ENCODE measurements at places on chromosomes 2 and 18.

DNA sequence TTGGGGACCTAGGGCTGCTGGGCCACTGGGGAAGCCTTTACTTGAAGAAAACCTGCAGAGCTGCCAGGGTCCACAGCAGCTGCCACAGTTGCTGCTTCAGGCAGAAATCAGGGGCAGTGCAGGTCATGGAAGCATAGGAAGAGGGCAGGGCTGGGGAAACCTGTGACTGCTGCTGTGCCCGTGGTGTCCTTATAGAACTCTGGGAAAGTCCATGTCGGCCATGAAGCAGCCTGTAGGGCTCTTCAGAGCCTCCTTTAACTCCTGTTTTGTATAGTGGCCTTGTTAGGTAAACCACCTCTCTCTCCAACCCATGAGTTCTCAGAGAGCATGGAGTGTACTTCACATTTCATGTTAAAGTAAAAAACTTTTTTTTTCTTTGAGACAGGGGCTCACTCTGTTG is 62.1 kb downstream of the SMAD4 start:
- peak; percentile 23 for DNase-seq

DNA sequence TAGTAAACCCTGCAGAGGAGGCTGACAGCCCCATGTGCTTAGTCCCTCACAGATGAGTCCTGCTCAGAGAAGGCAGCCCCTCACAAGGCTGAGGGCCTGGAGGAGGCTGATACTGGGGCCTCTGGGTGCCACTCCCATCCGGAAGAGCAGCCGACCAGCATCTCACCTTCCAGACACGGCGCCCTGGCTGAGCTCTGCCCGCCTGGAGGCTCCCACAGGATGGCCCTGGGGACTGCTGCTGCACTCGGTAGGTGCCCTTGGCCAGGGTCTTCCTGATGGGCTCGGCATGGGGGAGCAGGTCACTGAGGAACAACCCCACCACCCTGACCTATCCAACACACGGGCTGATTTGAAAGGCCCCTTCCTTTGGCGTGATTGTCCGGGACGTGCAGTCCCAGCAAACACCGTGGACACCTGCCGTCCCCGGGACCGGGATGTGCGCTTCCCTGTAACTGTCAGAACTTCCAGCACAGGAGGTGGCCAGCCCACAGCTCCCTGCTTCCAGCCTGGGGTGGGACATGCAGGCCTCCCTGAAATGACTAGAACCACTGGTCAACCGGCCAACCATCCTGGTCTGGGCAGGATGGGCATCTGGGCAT is 38.6 kb downstream of the MLPH start:
- DNase-seq: no peak

GRCh38 chr2:11478899-11479605 is 13.1 kb upstream of the E2F6 start:
- DNase-seq: no peak

GRCh38 chr2:240131941-240132650 is 4.0 kb downstream of the COPS9 start:
- DNase-seq: no peak

DNA sequence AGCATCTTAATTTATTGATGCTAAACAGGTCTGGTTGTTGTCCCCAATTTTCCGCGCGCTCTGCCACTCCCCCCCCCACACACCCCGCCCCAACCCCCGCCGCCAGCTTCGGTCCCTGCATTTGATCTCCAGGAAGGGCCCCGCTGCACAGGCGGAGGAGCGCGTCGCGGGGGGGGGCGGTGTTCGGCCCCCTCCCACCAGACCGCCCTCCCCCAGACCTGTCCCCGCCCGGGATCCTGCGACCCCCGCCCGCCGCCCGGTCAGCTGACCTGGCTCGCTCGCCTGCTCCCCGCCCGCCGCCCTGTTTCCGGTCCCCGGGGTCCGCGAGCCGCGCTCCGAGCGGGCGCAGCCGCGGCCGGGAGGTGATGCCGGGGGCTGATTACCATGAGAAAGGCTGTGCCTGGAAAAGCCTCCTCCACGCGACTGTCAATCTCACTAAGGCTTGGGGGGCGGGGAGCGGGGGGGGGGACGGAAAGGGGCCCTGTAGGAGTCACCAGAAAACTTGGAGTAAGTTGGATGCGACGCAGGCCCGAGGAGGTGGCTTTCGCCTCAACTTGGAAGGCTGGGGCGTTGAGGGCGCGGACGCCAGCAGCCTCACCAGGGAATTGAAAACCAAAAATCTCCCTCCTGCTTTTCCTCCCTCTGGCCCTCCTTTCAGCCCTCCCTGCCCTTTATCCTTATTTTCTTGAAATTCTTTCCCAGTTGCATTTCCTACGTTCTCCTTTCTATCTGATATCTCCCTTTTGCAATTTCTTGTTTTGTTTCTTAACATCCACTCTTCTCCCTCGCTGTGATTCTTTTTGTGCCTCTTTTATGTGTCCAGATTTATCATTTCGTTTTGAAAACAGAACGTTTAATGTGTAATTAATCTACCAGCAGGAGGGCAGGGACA is 4.4 kb upstream of the ZEB2 start:
- peak; percentile 90 for DNase-seq

- DNase-seq: peak; percentile 58
Measured at GRCh38 chr2:68774569-68775271, 40.1 kb downstream of the ARHGAP25 start.

DNA sequence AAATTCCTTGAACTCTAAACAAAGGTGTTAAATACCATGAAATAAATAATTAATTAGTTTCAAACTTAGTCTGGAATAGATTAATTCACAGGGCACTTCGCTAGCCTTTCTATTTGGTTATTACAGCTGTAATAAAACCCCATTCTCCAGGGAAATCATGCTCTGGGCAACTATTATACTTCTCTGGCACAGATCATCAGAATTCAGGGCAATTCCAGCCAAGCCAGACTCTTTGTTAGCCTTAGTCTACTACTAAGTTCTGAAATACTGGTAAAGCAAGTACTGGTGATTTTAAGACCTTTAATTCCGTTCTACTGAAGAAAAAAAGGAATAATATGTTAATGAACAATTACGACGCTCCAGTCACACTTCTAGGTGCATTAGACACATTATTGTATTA is 123.4 kb upstream of the PDE1A start:
- DNase-seq: no peak

GRCh38 chr2:181306785-181307184 is 150.4 kb upstream of the ITGA4 start:
- DNase-seq: no peak
